ENCODE measurements at places on chromosomes 3 and 15. TPM values are rescaled to one million over a fixed set of nuclear protein-coding genes. Genes with fewer than 3 reads are reported as not detected.

The MUC20 gene
- 2.6 TPM for total RNA-seq

The LSAMP gene
- total RNA-seq: 69.4 TPM

DNA sequence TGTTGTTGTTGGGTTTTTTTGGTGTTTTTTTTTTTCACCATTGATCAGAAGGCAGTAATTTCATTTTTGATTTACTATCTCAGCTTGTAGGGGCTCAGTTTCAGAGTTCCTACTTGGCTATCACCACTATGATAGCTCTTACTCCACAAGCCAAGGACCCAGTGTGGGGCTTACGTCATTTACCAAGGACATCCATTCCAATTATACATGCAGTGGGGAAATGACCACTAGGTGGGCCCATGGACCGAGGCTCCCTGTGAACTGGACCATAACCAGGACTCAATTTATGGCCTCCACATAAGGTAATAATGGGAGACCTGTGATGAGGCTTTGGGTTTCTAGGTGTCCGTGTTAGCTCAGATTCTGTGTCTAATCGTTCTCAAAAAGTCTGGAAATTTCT is 67.5 kb upstream of the CACNA1D start:
- no peak for DNase-seq

- DNase-seq: no peak
Observed at GRCh38 chr3:47772788-47773187, 8.9 kb downstream of the SMARCC1 start.

The SNRPA1 gene
- 23.6 TPM for total RNA-seq

DNA sequence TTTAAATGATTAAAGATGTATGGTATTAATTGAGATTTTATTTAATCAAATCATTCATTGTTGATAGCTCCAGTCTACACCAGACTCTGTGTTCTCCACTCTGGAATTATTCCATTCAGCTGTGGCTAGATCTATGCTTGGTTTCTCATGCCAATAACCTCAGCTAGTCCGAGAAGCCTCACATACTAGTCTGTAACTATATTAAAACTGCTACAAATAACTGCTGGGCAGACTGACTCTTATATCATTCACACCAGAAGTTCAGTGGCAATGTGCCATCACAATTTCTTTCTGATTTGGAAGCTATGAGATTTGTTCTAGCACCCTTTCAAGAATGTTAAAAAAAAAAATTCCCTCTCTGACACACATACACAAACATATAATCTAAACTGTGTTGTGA is 947.3 kb downstream of the ROBO1 start:
- no peak for DNase-seq

DNA sequence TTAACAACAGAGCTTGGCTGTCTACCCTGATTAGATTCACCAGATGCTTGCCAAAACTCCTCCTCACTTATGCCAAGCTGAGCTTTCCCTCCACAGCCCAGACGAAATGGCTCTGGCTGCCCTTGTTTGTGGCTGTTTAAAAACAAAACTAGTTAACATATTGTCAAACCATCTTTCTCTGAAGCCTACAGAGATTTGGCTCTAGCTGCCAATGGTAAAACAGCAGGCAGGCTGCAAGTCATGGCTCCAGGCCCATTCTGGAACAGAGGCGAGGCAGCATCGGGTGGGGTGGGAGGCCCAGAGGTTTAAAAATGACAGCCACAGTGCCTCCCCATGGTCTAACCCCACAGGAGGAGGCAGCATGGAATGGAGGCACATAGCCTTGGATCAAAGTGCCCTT is 75.9 kb downstream of the SCN5A start:
- peak; percentile 89 for DNase-seq

DNA sequence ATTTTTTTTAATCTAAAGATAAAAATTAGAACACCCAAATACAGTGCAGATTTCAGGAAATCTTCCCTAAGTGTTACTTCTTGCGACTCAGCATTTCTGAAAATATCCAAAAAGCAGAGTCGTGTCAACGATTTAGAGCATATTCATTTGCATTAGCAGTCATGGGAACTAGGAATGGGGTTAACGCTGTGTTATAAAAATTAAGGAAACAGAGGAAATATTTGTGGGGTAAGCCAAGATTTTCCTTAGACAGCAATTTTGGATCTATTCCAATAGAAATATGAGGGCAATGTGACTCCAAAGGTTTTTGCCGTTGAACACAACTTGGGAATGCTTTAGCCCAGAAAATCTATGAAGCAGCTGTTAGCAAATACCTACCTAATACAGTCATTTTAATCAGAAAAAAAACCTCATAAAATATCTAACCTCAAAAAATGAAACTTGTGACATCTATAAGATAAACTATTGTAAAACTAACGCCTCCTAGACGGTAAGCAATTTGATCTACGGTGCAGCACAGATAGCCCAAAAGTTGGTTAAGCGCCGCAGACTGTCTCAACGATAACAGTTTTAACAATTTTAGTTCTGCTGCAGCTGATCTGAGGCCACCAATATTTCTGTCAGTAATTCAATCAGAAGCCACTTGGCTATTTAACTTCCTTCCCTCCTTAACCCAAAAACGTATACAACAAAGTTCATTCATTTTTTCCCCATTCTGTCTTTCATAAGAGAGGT is 5.8 kb upstream of the ATP11B start:
- DNase-seq: no peak

DNA sequence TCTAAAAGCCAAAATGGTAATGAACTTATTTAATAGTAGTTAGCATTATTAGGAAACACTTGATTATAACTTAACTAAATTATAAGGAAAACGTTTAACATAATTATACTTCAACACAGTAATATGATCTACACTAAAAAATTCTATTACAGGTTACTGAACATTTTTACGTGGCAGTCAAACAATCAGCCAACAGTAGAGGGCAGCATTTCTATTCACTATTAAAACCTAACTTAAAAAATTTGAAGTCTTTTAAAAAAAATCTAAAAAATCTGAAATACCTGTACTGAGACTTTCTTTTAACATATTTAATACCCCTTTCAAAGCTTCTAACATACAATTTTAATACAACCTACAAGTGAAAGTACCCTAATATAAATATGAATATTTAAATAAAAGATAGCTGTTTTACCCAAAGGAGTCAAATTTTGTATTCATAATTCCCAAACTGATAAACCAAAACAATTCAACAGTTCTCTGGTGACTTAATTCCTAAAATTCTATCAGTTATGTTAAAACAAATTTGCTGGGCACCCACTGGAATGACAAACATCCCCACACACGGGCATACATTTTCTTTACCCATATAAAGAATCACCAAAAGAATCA is 41.5 kb downstream of the DLG1 start:
- DNase-seq: peak; percentile 80

The ZPLD1 gene
- total RNA-seq: 1.8 TPM

The KNL1 gene
- total RNA-seq: 11.2 TPM

GRCh38 chr3:197007296-197007940 is 22.2 kb downstream of the MELTF start:
- no peak for DNase-seq

The KIF7 gene
- total RNA-seq: 5.4 TPM

DNA sequence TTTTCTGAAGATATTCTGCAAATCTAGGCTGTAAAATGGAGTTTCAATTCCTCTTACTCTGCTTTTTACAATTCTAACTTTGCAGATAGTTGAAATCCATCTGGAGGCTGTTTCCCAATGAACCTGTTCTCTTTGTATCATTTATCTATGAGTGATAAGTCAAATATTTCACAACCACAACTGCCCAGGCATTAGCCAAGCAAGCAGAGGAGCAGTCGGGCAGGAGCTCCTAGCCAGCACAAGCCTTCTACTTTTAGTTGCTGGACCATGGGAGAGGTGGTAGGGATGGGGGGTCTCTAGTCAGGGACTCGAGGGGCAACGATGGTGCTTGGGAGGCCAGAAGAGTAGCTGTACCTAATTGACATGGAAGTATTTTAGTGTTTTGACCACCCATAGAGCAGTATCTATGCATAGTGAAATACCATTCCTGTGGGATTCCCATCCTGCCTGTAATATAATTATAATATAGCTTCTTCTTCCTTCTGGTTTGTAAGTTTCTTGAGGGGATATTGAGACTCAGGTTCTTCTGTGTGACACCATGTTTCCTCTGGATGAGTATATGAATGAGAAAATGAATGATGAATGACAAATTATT is 353.5 kb upstream of the IL12A start:
- no peak for DNase-seq

DNA sequence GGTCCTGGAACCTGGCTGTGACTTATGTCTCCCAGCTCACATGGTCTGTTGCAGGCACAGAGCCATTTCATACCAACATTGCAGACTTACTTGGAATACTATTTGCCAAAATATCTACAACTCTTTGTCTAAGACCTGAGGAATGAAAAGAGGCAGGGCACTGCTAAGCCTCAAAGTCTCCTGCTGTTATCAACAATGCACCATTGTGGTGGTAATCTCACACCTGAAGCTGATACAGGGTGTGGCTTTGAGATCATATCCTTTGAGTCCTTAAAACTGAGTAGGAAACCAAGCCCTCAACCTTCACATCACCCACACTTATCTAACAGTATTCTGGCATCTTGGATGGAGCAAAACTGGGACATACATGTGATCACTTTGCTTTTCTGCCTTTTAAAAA is 782.0 kb downstream of the EPHA3 start:
- DNase-seq: no peak

- no peak for DNase-seq
Observed at GRCh38 chr3:45551214-45552010, 43.1 kb upstream of the LIMD1 start.

GRCh38 chr3:11289864-11290263 is 17.7 kb downstream of the ATG7 start:
- DNase-seq: no peak

DNA sequence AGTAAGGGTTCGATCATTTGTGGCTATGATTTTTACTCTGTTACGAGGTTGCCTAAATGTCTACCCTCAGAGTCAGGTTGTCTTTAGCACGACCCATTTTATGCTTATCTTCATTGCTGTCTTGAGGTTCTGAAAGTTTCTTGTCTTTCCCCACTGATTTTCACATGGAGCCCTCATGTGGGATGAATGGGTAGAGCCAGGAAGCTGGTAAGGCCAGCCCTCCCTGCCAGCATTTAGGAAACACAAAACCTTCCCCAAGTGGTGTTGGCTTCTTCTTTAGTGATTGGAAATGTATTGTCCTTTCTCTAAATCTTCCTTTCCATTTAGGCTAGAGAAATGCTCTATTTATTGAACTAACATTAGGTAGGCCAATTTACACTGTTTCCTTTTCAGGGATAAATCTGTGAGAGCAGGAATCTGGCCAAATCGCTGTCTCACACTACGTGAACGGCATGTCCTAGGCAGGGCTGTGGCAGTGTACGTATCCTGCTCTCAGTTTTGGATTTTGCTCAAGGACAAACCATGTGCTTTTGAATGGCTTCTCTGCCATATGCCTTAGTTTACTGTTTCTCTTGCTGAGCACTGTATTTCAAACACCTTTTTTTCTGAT is 43.7 kb downstream of the MYZAP start:
- peak; percentile 33 for DNase-seq

DNA sequence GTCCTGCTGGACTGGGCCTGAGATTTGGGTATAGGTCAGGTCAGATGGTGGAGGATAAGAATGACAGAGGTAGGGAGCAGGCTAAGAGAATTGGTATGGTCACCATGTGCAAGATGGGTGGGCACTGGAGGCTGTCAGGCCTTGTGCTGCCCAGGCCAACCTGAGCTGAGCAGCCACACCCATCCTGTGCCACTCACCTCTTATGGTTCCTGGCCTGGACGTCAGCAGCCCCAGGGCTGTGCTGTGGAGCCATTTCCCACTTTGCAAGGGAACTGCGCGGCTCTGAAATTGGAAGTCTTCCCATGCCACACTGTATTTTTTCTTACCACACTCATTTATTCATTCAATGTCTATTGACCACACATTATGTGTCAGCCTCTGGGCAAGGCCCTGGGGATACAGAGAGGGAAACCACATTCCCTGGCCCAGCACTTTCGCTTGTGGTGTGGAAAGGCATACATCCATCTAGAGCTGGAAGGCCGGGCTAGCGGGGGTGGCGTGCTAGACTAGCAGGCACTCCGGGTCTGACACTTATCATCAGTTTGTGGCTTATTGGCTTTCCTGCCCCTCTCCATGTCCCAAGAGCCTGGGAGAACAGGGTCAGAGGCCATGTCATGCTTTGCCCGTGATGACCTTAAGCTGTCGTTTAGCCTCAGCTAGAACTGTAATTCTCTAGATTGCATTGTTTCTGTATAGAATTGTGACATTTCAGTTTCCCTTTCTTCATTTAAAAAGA is 51.1 kb upstream of the POLG start:
- DNase-seq: no peak

GRCh38 chr3:153159771-153160397 is 2.1 kb upstream of the RAP2B start:
- no peak for DNase-seq

DNA sequence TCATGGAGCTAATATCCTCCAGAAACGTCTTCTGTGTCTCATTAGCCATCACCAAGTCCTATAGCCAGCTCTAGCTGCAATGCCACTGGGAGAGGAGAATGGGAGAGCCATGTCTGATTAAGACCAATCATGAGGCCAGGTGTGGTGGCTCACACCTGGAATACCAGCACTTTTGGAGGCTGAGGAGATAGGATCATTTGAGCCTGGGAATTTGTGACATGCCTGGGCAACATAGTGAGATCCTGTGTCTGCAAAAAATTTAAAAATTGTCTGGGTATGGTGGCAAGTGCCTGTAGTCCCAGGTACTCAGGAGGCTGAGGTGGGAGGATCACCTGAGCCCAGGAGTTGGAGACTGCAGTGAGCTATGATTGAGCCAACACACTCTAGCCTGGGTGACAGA is 13.1 kb downstream of the MGLL start:
- no peak for DNase-seq

- DNase-seq: no peak
Observed at GRCh38 chr3:192850451-192850981, 67.1 kb downstream of the MB21D2 start.

- no peak for DNase-seq
Observed at GRCh38 chr3:46906471-46907058, 29.0 kb downstream of the PTH1R start.

The TEX55 gene
- total RNA-seq: not detected

The MOBP gene
- total RNA-seq: 125 TPM

DNA sequence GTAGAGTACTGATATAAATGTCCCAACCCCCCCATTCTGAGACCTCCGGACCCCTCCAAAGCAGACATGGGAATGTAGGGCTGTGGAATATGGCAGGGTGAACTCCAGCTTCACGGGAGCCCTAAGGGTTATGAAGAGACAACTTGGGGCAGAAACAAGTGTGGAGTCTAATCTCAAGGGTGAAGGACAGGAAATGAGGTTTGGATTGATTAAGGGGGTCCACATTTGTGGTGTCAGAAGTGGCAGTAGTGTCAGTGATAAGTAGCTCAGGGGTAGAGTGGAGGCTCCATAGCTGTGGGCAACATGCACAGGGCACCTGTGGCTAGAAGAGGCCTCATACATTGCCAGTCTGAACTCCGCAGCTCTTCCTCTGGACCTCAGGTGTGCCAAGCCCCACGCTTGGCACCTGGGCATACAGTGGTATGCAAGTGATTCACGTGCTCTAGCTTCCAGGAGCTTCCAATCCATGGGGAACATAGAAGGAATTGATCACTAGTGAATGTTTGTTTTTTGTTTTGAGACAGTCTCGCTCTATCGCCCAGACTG is 4.1 kb upstream of the P4HTM start:
- no peak for DNase-seq

The MASP1 gene
- total RNA-seq: 24.3 TPM

The CRYGS gene
- 5.1 TPM for total RNA-seq

The SCN11A gene
- total RNA-seq: 44.3 TPM

GRCh38 chr3:196763179-196763578 is 23.5 kb downstream of the PAK2 start:
- no peak for DNase-seq

Measured in spinal cord (tissue), 10 donors.